Activated gamma-delta T cell (primary cell): ENCODE measurements at places on chromosomes 2 and 18.

GRCh38 chr2:132449868-132450267 lies 33.3 kb downstream of the GPR39 start:
- DNase-seq = no peak

GRCh38 chr2:26542676-26543505 lies 65.0 kb upstream of the OTOF start:
- DNase-seq = no peak

DNA sequence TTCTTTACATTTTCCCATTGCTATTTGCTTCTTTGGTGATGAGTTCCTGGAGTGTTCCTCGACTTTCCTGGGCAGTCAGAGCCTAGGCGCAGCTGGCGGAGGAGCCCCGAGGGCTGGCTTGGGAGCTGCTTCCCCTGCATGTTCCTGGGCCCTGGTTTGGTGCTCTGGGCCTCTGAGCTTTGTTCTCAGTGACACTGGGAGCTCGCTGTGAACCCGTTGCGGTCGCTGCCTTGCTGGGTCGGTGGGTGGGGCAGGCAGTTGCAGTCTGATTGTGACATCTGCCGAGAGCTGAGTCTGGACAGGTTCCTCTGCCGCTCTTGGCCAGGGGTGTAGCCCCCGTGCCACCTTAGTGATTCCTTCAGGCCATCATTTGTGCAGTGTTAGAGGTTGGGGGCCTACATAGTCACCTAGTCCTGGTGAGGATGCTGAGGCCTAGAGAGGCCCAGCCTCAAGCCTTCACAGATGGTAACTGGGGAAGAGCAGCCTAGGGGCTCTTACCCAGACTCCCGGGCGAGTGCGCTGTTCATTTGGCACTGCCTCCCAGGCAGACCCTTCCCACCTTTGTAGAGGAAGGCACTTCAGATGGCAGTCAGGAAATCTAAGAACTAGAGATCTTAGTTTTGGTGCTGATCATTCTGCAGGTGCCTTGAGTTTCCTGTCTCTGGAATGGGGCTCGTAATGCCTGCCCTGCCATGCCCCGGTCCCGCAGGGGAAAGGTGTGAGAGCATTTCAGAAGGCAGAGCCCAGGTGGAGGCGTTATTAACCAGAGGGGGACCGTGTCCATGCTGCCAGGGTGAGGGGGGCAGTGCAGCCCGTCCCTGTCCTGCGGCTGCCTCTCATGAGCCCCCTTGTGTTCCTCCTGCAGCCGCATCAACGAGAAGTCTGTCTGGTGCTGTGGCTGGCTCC lies 8.4 kb downstream of the ASB1 start:
- no peak for DNase-seq

DNA sequence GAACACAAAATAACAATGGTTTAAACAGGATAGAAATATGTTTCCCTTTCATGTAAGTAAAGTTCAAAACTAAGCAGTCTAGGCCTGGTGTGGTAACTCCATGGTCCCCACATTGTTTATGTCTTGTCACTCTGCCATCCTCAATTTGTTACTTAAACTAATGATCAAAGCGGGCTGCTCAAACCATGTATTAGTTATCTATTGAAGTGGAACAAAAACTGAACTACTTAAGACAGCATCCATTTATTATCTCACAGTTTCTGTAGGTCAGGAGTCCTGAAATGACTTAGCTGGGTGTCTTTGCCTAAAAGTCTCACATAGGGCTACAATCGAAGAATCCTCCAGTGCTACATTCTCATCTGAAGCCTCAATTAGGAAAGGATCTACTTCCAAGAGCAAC lies 91.6 kb downstream of the NAB1 start:
- DNase-seq = no peak
